ENCODE measurements at places on chromosomes 4 and X.
A peak's percentile ranks its signal among the peaks of the same experiment; 100 is the strongest.

- no peak for DNase-seq
Observed at GRCh38 chrX:42680666-42681065, 97.3 kb downstream of the PPP1R2C start.

GRCh38 chrX:145213504-145213903, 33.8 kb upstream of the SPANXN1 start:
- no peak for DNase-seq

DNA sequence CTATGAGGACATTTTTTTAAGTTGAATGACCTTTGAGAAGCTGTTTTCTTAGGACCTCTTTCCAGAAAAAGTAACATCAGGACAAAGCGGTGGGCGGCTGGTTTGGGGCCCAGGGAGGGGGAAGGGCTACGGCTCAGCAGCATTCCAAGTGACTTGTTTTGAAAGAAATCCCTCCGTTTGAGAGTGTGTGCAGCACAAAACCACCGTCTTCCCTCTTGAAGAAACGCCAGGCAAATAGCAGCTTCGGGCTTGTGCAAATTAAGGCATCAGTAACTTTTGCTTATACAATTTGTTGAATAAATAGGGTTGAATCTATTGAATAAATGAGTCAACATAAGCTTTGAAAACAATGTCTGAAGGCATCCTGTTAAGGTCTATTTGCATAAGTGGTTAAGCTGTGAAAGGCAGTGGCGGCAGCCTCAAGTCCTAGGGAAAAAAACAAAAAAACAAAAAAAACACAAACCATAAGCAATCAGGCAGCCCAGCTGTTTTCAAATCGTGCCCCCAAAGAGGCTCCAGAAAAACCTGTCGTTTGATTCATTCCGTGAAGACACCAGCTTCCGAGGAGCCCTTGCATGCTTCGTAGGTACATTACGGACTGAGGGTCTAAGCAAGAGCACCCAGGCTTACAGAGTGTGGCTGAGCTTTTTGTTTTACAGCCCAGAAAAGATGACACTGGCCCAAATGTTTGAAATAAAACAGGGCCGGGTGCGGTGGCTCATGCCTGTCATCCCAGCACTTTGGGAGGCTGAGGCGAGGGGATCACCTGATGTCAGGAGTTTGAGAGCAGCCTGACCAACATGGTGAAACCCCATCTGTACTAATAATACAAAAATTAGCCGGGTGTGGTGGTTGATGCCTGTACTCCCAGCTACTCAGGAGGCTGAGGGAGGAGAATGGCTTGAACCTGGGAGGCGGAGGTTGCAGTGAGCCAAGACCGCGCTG, 103.7 kb downstream of the CRLF2 start:
- DNase-seq, result no peak

GRCh38 chrX:55342533-55343501, 78.1 kb upstream of the PAGE3 start:
- DNase-seq, result peak; percentile 58

- no peak for DNase-seq
Observed at GRCh38 chrX:30161043-30161442, 54.3 kb upstream of the MAGEB2 start.

DNA sequence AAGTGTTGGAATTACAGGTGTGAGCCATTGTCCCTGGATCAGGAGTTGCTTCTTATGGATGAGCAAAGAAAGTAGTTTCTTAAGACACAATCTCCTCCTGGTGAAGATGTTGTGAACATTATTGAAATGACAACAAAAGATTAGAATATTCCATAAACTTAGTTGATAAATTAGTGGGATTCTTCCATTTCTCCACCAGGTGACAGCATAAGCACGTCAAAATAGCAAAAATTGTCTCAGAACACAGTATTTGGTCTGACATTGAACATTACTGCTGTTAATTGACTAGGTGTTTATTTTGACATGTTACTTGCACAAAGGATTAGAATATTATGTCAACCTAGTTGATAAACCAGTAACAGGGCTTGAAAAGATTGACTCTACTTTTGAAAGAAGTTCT, 21.6 kb downstream of the CLDN34 start:
- no peak for DNase-seq

DNA sequence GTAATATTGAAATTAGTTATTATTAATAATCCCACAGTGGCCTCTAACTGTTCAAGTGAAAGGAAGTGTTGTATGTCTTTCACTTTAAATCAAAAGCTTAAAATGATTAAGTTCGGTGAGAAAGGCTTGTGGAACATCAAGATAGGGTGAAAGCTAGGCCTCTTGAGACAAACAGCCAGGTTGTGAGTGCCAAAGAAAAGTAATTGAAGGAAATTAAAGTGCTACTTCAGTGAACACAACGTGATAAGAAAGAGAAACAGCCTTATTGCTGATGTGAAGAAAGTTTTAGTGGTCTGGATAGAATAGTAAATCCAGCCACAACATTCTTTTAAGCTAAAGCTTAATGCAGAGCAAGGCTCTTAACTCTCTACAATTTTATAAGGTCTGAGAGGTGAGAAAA, 42.6 kb upstream of the IL13RA2 start:
- no peak for DNase-seq

DNA sequence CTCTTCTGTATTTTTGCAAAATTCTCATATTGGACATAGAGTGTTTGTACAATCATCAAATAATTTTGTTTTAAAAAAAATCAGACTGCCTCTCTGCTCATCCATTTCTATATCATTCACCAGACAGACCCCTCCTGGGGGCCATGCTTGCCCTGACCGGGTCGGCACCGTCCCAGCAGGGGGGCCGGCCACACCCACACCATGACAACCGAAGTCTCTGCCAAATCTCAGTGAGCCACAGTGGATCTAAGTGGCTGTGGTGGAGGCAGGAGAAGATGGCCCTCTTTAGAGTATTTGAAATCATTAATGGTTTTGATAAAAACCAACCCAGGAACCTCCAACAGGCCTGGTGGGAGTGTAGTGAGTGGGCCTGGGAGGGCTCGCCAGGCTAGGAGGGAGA, 66.9 kb upstream of the ADRA2C start:
- DNase-seq, result no peak

DNA sequence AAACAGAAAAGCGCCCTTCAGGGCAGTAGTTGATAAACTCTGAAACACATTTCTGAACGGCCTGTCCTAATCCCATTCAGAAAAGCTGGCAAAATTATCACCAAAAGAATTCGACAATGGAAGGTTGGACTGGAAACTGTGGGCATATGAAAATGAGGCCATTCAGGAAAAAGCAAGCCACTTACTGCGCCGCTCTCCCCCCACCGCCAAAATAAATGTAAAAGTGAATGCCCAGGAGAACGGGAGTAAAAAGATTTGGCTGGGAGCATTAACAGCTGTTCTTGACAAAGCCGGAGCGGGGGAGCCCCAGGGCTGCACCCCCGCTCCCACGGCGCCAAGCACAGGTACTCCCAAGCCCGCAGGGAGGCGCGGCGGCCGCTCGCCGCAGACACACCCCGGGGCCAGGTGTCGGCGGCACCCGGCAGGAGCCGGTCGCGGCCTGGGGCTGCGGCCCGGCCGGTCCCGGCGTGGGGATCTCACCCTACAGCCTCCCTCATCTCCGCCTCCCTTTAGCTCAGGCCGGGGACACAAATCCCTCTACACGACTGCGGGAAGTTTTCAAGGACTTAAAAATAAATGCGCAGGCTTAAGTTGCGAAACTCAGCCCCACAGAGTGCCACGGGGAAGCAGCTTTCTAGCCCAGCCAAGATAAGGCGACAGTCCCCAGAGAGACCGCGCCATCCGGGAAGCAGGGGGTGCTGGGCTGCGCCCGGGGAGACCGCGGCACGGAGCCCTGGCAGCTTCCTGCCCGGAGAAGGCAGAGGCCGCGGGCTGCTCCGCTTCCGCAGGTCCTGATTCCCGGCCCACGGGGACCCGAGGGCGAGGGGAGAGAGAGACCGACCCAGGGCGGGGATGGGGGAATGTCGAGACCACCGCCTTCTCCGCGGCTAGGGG, 593 bp downstream of the SH3RF1 start:
- peak; percentile 59 for DNase-seq

- DNase-seq, result no peak
Observed at GRCh38 chr4:21953653-21954052, 5.1 kb upstream of the KCNIP4 start.

- DNase-seq, result no peak
Observed at GRCh38 chr4:40722576-40723161, 27.1 kb upstream of the NSUN7 start.

GRCh38 chrX:21973321-21974010, 33.0 kb downstream of the SMS start:
- no peak for DNase-seq

- DNase-seq, result no peak
Observed at GRCh38 chrX:104085477-104085876, 9.4 kb upstream of the TMSB15C start.

- no peak for DNase-seq
Observed at GRCh38 chrX:8179656-8180055, 8.6 kb upstream of the VCX2 start.

- DNase-seq, result no peak
Observed at GRCh38 chr4:182554736-182555135, 311.5 kb downstream of the TENM3 start.

GRCh38 chr4:82739287-82740190, 59.1 kb downstream of the SCD5 start:
- DNase-seq, result peak; percentile 91

DNA sequence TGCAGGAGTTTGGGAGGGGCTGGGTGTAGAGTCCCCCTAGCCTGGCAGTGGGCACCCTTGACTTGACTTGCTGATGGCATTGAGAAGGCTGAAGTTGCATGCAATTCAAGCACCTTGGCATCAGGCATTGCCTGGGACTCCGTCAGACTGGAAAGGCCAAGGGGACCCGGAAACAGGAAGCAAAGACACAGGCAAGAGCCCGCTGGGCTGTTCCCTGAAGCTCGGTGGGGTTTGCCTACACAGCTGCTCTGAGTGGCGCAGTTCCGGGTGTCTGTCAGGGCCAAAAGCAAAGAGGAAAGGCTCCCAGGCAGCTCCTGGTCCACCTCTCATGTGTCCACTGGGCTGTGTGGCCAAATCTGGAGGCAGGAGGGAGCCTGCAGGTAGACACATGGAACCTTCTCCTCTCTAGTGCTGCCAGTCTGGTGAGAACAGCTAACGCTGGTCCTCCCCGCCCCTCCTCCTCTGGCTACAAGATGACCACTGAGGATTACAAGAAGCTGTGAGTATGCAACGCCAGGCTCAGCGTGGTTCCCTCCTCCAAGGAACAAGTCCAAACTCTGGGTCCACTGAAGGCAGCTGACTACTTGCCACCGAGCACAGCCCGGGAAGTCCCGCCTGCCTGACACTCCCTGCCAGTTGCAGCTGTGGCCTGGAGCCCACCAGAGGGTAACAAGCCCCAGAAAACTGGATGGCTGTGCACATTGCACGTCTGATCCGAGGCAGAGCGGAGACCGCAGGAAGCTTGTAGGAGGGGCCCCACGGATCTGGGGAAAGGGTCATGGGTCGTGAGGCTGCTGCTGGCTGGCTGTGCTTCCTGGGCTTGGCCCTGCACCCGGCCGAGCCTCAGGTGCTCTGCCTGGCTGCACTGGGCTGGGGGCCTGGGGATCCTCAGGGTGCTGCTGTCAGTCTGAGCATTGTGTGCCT, 20.1 kb downstream of the ZNF185 start:
- no peak for DNase-seq

DNA sequence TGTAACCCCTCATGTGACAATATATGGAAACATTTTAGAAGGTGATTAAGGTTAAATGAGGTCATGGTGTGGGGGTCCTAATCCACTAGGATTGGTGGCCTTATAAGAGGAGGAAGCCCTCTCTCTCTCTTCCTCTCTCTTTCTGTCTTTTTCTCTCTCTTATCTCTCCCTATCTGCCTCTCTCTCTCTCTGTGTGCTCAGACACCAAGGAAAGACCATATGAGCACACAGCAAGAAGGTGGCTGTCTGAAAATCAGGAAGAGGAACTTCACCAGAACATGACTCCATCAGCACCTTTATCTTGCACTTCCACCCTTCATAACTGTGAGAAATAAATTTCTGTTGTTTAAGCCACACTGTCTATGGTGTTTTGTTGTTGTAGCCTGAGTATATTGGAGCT, 1472.2 kb downstream of the PCDH7 start:
- no peak for DNase-seq

DNA sequence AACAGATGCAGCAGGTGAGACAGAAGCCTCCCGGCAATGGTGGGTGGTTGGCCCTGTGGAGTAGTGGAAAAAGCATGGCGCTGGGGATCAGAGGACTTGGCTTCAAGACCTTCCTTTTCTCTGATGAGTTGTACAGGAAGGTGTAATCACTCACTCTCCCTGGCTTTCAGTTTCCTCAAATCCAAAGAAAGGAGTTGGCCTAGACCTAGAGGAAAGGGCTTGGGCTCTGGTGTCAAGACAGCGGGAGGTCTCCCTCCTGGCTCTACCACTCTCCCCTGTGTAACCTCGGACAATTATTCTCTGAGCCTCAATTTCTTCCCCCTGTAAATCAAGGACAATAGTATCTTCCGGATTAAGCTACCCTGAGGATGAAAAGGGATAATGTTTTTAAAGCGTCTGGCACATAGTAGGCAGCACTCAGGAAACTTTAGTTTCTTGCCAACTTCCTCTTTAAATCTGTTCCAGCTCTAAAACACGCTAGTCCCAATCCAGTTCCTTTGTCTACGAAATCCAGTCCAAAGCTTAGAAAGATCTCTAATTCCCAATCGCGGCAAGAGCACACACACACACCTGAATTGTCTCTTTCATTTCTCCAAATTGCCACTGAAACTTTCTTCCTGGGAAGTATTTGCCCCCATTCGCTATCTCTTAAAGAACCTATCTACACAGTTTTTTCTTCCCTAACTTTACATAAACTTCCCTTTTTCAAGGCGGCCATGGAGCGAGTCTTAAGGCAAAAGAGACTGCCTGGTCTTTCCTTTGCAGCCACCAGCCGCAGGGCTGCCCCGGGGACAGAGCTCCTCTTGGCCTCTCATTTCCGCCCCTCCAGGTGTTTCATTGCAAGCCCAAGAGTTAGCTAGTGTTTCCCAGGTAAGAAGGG, 29.9 kb upstream of the GPC4 start:
- DNase-seq, result no peak

DNA sequence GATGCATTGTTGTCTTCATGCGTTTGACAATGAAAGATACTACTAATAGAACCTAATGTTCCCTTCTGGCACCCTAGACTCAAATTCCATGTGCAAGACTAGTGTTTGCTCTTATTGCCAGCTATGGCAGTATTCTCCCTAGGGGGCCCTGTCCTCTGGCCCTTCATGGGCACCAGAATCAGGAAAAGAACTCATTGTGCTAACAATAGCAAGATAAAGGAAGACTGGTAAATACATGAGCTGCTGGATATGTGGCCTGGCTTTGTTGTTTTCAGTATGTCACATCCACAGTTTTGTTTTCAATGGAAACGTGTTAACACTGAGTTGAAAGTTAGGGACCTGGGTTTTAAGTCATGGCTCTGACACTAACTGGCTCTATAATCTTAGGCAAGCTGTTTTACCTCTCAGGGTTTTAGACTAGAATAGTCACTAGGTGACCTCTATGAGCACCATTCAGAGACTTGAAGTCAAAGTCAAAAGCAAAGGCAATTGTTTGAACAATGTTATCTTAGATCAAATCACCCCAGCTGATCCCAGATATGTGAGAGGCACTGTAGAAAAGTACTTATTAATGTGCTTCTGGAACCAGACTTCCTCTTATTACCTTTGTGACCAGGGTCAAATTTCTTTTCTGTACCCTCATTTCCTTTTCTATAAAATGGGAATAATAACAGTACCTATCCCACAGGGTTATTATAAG, 253.7 kb upstream of the DIAPH2 start:
- DNase-seq, result no peak

Measured in activated T-cell treated with anti-CD3 and anti-CD28 coated beads, Interleukin-2, amount 50 U/mL, for 48 hours (primary cell).